ENCODE measurements at places on chromosomes 13 and 19.

DNA sequence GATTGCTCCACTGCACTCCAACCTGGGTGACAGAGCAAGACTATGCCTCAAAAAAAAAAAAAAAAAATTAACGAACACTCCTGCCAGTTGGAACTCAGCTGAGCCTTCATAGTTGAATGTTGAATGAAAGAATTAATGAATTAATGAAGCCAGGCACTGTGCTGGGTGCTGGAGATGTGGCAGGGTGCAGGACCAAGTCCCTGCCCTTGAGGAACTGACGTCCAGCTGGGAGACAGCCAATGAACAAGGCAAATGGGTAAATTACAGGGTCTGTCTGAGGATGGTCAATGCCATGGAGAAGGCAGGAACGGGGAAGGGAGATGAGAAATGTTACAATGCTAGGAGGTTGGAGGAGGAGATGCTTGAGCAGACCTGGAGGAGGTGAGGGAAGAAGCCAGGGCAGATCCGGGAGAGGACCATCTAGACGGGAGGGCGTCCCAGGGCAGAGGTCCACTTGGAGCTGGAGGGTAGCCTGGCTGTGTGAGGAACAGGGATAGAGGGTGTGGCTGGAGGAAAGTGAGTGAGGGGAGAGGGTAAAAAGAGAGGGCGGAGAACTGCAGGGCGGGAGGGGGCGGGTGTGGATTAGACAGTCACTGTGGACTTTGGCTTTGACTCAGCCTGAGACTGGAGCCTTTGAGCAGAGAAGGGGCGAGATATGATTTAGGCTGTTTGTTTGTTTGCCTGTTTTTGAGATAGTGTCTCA, 16.8 kb upstream of the IGSF23 start:
- DNase-seq = no peak

- DNase-seq = no peak
Observed at GRCh38 chr19:49186108-49186507, 28.5 kb downstream of the TRPM4 start.

GRCh38 chr19:5907241-5907640, 2.6 kb downstream of the VMAC start:
- no peak for DNase-seq

- DNase-seq = no peak
Observed at GRCh38 chr19:14542711-14543328, 13.4 kb downstream of the TECR start.
